Naive thymus-derived CD4-positive, alpha-beta T cell (primary cell): ENCODE measurements at places on chromosomes 13 and 19.

- DNase-seq, result no peak
Measured at GRCh38 chr13:99949679-99950413, 21.7 kb downstream of the ZIC5 start.

DNA sequence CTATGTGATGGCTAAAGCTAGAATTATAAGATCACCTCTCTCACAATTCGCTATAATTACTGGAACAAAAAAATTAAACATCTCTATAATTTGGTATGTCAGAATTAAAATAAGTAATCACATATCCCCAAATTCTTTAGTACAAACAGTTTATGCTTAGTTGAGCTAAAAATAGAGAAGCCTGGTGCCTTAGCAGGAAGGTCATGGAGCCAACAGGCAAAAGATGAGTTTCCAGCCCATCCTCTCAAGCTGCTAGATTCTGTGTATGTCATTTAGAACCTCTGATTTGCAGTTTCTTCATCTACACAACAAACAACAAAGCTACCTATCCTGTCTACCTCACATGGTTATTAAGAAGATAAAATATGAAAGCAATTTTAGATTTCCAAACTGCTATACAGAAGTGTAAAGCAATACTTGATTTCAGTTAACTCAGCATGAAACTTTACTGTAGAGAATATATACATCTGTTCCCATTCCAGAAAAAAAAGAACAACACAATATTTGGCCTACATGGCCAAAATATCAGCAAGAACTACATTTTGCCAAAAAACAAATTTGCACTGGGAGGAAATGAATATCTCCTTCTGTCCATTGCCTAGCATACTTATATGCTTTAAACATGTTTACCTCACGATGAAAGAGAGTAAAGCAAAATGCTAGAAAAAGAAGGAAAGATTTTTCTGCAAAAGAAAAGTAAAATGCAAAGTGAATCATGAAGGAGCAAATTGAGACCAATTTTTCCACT, 294.0 kb upstream of the MIR17HG start:
- DNase-seq, result no peak

DNA sequence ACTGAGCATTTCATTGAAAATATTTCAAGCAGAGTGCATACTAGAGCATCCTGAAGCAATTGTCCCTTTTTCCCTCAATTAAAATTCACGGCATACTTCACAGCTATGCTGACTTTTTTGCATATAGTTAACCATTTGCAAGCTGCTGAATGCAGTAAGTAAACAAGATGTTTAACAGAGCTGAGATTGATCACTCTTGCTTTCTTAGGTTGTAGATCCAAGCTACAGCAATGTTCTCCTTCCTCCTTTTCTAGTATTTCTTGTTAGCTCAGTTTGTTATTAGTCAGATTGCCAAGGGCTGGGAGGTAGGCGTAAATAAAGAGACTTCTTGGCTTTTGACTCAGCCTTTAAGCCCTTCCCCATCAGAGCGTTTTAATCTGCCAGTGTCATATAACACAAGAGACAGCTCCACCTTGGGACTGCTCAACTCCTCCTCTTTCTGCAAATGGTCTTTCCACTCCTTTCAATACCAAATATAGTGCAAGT, at the start of gene SLITRK6:
Gene SLITRK6 (minus strand): TSS at position 323 of the 486 bp plus-strand sequence. CDS start 2,911 bp downstream, outside the sequence.
- no peak for DNase-seq

GRCh38 chr13:33194820-33195692, 90.5 kb downstream of the STARD13 start:
- DNase-seq, result no peak

- no peak for DNase-seq
Measured at GRCh38 chr19:13010992-13011652, 15.8 kb downstream of the NFIX start.

DNA sequence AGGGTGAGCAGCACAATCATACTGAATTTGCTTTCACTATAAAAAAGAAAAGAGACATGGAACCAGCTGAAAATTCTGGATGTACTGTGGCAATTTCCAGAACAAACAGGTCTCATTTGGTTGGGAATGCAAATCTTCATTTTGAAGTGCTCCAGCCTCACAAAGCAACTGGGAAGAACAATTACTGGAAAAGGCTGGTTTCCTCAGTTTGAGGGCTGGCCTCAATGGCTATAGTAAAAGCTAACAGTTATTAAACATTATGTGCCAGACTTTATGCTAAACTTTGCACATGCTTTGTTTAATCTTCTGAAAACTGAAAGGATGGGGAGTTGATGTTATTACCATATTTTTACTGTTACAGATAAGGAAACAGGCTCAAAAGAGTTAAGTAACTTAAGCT, 3.0 kb downstream of the OBI1 start:
- DNase-seq, result no peak

DNA sequence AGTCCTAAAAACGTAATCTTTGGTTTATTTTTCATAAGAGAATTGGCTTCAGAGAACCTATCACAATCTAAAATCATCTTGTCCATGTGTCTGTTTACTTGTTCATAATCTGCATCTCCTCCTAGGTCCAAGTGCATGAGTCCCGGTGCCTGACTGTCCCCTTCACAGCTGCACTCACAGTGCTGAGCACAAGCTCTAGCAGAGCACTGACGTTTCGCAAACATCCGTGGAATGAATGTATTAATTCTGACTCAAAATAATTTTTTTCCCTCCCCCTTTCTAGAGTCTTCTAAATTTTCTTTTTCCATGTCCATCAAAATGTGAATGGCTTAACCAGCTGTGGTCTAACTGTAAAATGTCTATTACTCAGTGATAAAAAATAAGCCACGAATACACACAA, 245.5 kb upstream of the TSHZ3 start:
- DNase-seq, result no peak

GRCh38 chr13:50928659-50929462, 19.3 kb downstream of the RNASEH2B start:
- DNase-seq, result no peak

DNA sequence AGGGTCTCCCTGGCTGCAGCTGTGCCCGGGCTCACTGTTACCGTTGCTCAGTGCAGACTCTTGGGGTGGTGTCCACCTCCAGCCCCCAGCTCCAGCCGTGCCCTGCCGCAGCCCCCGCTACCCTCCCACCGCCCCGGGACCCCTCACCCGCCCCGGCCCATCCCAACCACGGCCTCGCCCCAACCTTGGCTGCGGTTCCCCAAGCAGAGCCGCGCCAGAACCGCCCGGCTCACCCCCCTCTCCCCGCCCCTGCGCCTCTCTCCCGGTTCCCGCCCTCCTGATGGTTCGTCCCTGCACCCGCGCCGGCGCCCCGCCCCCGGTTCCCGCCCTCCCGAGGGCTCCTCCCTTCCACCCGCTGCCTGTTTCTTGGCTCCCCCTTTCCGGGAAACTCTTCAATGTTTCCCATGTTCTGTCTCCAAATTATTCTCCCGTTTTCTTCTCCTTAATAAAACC, 40.3 kb downstream of the ANKRD10 start:
- no peak for DNase-seq

DNA sequence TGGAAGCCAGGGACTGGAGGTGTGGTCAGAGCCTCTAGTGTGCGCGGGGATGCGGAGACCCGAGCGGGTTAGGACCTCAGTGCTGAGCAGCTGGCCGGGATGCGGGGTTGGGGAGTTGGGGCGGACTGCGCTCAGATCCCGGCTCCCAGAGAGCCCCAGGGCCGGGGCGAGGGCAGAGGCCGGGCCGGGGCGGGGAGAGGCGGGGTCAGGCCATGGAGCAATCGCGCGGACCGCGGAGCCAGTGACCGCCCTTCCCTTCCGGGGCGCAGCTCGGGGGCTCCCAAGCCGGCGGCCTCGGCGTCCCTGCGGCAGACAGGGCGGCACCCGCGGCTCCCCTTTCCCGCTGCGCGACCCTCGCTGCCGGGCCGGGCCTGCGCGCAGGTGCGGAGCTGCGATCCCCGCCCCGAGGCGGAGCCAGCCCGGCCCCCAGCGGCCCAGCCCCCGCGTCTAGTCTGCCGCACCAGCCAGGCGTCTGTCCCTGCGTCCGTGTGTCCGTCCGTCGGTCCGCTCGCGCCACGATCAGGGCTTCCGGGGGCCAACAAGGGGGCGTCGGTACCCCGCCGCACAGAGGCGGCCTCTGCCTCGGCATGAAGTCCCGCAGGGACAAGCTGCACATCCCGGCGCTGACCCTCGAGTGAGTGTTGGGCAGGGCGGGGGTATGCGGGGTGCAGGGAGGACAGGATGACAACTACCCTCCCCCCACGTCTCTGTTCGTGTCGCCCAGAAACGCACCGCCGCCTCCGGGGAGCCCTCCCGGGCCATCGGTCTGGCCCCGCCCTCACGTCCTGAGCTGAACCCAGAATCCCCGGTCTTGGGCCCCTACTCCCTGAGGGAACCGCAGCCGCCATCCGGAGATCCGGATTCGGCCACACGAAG, 12.4 kb downstream of the MAST3 start:
- DNase-seq, result peak; percentile 72

- DNase-seq, result no peak
Measured at GRCh38 chr19:8459520-8460270, 14.9 kb downstream of the HNRNPM start.

DNA sequence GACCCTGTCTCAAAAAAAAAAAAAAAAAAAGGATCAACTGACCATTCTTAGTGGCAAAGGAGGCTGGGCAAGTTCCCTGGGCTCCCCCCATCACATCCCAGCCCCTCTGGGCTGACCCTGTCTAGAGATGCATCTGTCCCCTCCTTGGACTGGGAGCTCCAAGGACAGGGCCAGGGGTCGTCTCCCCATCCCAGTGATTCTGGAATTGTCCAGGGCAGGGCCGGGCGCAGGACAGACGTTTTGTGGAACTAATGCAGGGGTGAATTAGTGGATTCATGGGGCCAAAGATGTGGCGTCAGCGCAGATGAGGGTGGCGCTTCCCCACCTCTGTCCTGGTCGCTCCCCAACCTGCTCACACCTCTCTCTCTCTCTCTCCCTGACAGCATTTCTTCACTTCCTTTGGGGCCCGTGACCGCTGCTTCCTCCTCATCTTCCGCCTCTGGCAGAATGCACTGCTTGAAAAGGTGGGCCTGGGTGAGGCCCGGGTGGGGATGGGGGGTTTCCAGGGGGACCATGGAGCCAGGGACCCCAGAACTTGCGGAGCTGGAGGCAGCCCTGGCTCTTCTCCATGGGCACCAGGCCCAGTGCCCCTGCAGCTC, 11.1 kb downstream of the GRAMD1A start:
- DNase-seq, result no peak

- no peak for DNase-seq
Measured at GRCh38 chr13:83325125-83325853, 557.0 kb downstream of the SLITRK1 start.

- peak; percentile 46 for DNase-seq
Measured at GRCh38 chr19:32642771-32643170, 32.2 kb downstream of the ANKRD27 start.

- no peak for DNase-seq
Measured at GRCh38 chr13:79833991-79834390, 353.0 kb downstream of the NDFIP2 start.

GRCh38 chr19:2240881-2241760, 4.5 kb downstream of the SF3A2 start:
- no peak for DNase-seq

DNA sequence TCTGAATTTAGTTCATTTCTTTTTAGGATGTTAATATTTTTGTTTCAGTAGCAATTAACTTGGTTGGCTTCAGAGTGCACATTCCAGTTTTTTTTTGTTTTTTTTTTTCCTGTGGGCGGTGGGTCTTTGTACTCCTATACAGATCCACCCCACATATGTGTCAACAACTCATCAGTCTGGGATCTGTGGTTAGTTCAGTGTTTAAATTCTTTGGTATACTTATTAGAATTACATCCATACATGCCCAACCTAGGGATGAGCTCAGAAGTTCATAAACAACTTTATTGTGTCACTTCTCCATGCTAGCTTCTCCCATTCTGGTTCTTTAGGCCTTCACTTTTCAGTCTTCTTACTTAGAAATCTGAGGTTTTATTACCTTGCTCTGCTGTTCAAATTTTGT, 50.9 kb downstream of the PCCA start:
- DNase-seq, result no peak

DNA sequence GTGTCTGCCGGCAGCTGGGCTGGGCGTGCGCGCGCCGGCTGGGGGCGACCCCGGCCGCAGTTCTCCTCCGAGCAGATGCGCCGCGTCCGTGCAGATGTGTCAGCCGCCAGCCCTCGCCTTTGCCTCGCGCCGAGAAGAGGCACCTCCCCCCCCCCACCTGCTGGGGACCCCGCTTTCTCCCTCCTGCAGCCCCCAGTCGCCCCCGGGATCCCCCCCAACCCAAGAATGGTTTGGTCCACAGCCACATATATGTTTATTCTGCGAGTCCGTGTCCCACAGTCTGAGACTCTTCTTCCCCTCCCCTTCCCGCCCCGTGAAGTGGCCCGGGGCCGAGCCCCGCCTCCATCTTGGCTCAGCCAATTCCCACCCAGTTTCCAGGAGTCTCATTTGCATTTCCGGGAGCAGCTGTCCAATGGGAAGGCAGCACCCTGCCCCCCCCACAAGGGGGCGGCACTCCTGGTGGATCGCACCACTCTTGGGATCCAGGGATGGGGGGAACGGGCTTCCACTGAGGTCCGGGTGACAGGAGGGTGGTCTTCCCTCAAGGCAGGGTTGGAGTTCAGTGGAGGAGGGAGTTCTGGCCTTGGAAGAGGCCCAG, 8.6 kb downstream of the ISOC2 start:
- DNase-seq, result peak; percentile 48

DNA sequence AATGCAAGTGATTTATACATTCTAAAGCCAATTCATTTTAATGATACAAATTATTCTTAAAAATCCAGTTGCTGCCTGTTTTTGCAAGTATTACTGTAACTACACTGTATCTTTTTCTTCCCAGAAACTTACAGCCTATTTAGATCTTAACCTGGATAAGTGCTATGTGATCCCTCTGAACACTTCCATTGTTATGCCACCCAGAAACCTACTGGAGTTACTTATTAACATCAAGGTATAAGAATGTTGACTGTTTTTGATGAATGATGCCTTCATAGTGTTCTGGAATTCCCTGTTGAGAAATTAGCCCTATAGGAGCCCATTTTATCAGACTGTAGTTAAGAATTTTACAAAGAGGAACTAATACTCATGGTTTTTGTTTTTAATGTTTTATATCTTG, 25.0 kb downstream of the ITM2B start:
- DNase-seq, result no peak

DNA sequence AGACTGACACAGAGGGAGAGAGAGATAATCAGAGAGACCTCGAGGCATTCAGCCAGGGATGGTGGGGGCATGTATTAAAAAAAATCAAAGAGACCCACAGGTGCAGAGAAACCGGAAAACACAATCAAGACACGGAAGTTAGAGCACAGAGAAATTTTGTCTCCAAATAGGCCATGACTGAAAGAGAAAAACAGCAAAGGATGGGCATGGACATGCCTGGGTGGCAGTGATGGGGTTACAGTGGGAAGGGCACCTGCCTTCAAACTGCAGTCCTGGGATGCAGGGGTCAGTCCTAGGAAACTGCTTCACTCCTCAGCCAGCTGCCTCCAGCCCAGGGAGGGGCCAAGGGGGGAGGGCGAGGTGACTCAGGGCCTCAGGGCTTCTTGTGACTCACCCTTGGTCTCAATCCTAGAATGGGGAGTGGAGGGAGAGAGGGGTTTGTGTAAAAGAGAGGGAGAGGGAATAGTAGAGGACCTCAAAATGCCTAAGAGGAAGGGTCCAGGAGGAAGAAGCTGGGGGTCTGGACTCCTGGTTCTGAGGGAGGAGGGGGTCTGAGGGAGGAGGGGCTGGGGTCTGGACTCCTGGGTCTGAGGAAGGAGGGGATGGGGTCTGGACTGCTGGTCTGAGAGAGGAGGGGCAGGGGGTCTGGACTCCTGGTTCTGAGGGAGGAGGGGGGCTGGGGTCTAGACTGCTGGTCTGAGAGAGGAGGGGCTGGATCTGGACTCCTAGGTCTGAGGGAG, 3.6 kb upstream of the KCNN4 start:
- DNase-seq, result peak; percentile 61

GRCh38 chr13:20769091-20769490, 4.7 kb downstream of the EEF1AKMT1 start:
- DNase-seq, result no peak
